Amniotic stem cell (primary cell): ENCODE measurements at places on chromosomes 5 and 9.

DNA sequence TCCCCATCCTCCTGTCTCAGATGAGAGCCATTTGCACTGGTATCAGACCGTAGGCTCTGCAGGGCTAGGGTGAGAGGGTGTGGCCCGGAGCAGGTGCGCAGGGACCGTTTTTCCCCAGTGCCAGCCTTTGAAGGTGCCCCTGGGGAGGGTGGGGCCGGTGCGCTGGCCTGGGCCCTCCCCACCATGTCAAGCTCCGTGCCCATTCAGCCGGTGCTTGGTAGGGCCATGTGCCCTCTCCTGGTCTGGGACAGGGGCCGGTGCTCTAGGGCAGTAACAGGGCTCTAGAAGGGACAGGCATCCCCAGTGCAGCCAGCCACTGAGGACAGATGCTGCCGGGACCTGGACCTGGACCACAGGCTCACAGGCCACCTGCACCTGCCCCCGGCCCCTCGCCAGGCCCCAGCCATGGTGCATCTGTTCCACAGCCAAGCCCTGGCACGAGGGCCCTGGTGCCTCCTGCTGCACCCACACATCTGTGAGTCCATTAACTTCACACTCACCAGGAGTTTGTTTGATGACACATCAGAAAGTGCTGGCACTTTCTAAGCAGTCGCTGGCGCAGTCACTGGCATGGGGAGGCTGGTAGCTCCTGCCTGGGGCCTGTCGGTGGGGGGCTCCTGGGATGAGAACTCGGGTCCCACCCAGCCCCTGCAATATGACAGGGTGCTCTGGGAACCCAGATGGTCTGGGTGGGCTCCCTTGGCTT, 5.0 kb upstream of the QRFP start:
- no peak for DNase-seq

DNA sequence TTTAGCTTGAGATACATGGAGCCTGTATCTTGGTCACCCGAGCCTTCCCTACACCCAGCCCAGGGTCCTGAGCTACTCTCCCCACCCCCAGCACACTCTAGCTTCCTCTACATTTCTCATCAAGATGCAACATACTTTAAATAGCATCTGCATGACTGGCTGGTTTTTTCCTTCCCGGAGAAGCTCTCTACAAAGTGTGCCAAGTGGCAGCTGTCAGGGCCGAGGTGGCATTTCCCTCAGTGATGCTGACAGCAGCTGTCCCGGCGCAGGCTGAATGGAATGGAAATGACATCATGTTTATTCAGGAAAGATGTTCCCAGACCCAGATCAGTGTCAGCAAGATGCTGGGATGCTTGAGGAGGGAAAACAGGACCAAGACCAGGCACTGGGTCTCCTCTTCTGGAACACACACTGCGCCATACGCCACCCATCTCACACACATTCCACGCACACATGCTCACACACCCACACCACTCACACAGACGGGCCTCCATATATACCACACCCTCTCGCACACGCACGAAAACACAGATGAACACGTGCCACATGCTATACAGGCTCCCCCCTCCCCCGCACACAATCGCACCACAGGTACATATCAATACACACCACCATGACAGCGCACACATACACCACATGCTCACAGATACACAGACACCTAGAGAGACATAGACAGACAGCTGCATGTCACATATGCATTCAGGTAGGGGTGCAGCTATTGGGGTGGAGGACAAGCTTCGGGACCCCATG, 67.8 kb downstream of the LHX2 start:
- no peak for DNase-seq

GRCh38 chr9:88897081-88897480, 94.2 kb upstream of the S1PR3 start:
- DNase-seq, result no peak

DNA sequence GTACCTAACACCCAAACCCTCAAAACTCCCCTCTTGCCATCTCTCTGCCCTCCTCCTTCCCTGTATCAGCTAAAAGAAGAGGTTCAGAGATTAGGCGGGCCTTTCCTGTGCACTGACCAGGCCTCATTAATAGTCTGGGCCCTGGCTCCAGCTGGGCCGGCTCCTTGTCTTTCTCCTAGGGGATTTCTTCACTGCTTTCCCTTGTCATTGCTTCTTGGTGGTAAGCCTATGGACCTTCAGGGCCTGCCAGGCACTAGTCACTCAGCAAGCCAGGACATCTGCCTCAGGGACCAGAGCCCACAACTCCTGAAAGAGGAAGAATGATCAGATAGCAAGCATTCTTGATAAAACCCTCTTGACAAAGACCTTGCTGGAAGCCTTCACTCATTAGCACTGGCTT, 50.9 kb downstream of the MRRF start:
- no peak for DNase-seq

DNA sequence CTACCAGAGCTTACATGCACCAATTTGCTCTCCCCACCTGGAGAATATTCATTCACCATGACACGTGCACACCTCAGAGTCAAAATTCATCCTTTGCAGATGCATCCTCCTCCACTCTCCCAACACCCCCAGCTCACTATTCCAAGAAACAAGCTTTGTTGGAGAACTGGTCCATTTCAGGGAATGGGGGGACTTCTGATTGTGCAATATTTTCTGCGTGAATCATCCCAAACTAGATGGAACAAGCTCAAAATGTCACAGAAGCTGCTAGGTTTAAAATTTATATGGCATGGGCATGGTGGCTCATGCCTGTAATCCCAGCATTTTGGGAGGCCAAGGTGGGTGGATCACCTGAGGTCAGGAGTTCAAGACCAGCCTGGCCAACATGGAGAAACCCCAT, 3.6 kb downstream of the GLDC start:
- DNase-seq, result no peak

- DNase-seq, result no peak
Measured at GRCh38 chr5:150255659-150256409, 33.7 kb downstream of the CAMK2A start.

- no peak for DNase-seq
Measured at GRCh38 chr9:138080979-138081378, 203.4 kb downstream of the CACNA1B start.

DNA sequence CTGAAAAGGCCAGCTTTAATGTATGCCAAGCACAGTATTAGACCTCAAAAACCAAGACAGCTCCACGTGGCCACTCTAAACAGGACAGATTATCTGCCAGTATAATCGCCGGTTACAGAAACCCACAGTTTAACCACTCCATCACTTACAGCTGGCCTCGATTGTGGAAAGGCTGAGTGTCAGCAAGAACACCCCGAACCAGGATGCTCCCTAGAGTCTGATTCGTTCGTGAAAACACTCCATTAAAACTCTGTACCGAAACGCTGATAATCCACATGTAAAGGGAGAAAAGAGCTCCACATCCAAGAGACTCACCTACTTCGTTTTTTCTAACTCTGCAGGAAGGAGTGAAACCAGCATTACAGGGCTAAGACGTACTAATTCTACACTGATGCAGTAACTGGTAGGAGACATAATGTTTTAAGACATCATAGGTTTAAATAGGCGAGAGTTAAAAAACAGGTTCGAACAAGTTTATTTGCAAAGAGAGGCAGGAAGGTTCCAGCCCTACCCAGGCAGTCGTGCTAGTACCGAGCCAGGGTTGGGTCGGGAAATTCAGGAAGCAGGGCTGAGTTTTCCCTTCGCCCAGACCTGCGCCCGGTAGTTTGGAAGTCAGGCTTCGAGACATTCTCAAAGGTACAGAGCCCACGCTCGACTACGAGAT, 949 bp downstream of the SERINC5 start:
- DNase-seq, result no peak

- no peak for DNase-seq
Measured at GRCh38 chr9:35652829-35653209, 2.1 kb upstream of the SIT1 start.

DNA sequence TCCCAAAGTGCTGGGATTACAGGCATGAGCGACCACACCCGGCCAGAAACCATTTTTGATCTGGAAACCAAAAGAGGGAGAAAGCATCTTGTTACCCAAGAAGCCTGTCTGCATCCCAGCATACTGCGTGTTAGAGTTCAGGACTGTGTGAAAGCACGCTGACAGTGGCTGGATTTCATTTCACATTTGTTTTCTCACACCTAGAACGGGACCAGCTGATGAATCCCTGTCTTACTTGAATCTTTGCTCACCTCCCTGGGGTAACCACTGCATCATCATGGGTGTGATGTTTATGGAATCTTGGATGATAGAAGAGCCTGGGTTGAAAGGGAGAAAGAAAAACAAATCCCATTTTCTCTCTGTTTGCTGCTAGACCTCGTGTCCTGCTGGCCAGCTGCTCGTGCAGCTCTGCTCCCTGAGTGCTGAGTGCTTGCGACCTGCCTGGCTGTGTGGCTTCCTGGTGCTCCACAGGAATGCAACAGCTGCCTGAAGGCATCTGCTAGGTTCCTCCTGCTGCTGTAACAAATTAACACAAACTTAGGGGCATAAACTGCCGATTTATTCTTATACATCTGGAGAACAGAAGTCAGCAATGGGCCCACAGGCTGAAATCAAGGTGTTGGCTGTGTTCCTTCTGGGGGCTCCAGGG, 378.3 kb upstream of the DAP start:
- DNase-seq, result no peak

DNA sequence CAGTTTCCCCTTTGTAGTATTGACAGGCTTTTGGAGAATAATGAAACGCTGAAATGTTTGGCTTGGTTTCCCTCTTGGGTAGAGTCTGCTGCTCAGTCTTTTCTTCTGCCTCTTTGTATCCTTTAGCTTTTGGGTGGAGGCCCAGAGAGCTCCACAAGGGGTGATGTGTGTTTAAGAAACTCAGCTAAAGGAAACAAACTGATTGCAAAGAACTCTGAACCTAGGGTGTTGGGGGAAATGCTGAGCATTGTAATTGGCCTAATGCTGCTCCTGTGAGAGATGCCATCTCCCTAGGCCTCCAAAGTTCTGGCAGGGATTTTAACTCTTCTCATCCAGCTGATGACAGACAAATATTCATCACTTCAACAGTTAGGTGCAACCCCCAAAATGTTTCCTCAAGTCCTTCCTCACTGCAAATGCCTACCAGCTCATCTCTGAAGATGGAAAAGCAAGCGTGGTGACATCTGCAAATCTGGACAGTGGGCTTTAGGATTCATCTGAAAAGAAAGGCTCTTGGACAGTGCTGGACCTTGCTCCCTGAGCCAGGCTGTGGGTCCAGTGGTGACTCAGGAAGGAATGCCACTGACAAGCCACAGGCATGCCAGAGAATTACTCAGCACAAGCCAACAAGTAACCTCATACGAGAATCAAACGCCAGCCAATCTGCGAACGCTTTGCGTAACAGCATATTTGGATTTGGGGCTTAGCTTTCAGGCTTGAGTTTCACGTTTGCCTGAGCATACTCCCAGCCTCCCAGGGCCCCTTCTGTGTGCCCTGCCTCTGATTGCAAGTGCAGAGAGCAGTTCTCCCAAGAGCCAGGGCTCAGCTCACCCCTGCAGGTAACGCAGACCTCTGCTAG, 30.5 kb upstream of the ZSWIM6 start:
- peak; percentile 98 for DNase-seq

DNA sequence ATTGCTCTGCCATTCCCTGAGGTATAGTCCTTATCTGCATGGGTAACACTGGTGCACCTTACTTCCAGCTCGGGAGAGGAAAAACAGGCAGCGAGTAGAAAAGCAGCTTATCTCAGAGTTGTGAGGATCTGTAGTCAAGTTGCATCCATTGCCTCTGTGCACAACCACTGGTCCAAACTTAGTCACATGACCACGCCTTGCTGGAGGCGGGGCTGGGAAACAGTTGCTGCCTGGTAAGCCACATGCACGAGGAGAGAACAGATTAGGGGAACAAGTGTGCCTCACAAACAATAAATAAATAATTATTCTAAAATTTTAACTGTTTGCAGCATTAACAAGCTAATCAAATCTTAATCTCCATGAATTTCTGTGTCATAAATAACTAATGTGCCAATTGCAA, 18.6 kb downstream of the ZNF622 start:
- DNase-seq, result no peak

- no peak for DNase-seq
Measured at GRCh38 chr9:113480612-113481011, 17.1 kb downstream of the RGS3 start.

GRCh38 chr9:4793459-4794395, 983 bp downstream of the RCL1 start:
- DNase-seq, result no peak

DNA sequence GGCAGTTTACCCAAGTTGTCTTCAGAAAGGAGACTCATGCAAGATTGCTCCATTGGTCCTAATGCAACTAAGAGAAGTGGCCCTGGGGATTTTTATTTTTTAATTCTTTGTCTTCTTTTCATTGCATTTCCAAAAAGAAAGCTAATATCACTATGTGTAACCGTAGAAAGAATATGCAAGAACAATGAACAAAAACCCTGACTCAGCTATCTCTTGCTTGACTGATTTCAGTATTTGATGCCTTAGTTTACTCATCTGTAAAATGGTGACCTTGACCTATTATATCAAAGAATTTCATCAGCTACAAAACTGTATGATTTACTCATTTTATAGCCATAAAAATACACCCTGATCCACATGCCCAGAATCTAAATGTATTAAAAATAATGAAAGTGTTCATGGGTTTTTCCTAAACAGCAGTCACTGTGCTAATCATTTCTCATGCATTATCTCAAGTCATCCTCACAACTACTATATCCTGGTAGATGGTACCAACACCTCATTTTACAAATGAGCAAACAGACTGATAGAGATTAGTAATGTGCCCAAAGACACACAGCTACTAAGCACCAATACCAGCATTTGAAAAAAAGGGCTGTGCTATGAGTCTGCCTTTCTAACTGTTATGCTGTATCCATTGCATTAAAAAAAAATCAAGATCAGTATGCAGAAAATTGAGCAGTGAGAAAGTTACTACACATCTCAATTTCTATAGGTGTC, 185.7 kb downstream of the MLLT3 start:
- no peak for DNase-seq

DNA sequence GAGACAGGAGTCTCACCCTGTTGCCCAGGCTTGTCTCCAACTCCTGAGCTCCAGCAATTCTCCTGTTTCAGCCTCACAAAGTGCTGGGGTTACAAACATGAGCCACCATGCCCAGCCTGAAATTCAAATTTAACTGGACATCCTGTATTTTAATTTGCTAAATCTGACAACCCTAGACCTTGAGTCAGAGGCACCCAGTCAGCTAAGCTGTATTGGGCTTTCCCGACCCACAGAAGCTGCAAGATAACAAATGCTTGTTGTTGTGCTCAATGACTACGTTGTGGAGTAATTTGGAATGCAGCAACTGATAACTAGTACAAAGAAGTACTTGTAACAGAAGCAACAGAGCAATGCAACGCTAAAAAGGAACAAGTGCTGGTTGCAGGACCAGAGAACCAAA, 533.1 kb downstream of the NTRK2 start:
- no peak for DNase-seq

- no peak for DNase-seq
Measured at GRCh38 chr5:109076741-109077140, 329.0 kb downstream of the FER start.

DNA sequence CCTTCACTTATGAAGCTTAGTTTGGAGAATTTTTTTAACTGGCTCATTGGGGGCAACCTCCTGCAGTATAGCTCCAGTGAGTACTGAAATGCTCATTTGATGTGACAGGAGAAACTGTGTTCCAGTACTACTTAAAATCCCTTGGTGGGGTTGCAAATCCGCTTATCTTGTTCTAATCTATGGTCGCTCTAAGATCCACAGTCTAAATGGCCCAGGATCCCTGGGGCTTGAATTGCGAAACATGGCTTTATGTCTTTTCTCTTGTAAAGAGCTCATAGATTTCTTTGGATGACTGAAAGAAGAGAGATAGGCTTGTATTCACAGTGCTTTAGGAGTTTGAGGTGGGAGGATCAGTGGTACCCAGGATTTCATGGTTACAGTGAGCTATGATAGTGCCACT, 52.7 kb downstream of the ADAMTSL1 start:
- no peak for DNase-seq

GRCh38 chr9:123360161-123361085, 4.4 kb downstream of the CRB2 start:
- no peak for DNase-seq
